ENCODE measurements at places on chromosomes 12 and 14.

GRCh38 chr12:29053567-29053966 is 95.5 kb upstream of the FAR2 start:
- no peaks in the 10 kb centered on the region for H3K36me3 ChIP-seq
- no peak overlapping the region for H3K27ac ChIP-seq
- DNase-seq, result no peak
- no peaks in the 10 kb centered on the region for H3K27me3 ChIP-seq

DNA sequence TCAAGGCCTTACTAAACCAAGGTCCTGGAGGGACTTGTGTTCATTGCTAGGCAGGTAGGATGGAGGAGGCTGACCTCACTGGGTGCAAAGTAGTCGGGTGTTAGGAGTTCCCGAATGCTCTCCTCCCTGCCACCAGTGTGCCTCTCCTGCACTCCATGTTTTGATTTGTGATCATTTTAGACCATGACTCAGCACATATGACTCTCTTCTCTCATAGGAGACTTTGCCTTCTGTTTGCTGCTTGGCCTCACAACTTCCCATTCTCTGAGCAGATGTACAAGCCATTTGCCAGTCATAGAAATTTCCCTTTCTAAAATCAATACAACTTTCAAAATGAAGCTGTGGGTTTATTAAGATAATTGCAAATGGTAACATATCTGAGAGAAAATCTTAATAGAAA is 46.6 kb upstream of the LRIG3 start:
- no peak for DNase-seq
- no peak overlapping the region for H3K27ac ChIP-seq
- no peaks in the 10 kb centered on the region for H3K36me3 ChIP-seq
- H3K27me3 ChIP-seq, result no peaks in the 10 kb centered on the region

GRCh38 chr12:59382282-59383078 is 213.3 kb upstream of the SLC16A7 start:
- H3K27me3 ChIP-seq, result no peaks in the 10 kb centered on the region
- H3K4me3 ChIP-seq, result no peak overlapping the region
- H3K4me1 ChIP-seq, result no peaks in the 10 kb centered on the region
- DNase-seq, result no peak

DNA sequence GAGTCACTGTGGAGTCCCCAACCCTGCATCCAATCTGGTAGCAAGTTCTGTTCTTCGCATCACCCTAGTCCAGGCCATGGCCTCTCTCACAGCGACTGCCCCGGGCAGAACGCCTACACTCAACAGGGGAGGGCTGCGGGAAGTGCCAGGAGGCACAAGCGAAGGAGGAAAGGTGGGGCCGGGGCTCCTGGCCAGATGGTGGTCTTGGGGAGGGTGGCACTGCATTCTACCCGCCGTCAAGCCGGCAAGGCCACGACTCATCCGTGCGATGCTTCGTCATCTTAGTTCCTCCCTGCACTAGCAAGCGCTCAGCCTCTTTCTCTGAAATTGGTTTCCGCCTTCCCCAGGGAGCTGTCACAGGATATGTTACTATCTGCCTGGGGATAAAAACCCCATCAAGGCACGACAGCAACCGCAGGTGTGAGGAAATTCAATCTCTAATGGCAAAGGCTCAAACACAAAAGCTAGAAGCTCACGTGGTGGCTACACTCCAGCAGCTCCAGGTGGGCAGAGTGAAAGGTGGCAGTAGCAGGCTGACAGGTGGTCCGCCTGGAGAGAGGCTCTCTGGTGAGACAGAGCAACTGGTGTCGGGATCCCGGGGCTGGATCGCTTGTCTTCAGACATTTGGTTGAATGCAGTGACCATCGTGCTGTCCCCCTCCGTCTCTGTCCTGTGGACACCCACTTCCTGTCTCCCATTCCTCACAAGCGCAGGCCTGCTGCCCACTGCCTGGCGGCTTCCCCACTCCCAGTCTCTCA is 34.1 kb downstream of the ACADS start:
- no peaks in the 10 kb centered on the region for H3K4me1 ChIP-seq
- H3K4me3 ChIP-seq, result no peak overlapping the region
- H3K27ac ChIP-seq, result no peak overlapping the region
- DNase-seq, result no peak
- H3K36me3 ChIP-seq, result peaks cover 26% of the 10 kb centered on the region

GRCh38 chr12:112788205-112788604 is 3.3 kb upstream of the RPH3A start:
- peaks cover 69% of the 10 kb centered on the region for H3K27me3 ChIP-seq
- no peak overlapping the region for H3K4me3 ChIP-seq
- H3K27ac ChIP-seq, result no peak overlapping the region
- no peak for DNase-seq
- no peaks in the 10 kb centered on the region for H3K36me3 ChIP-seq

Measured in endodermal cell (in vitro differentiated cells).